ENCODE measurements at places on chromosomes 3 and 15.

GRCh38 chr3:117734496-117734895, 1024.9 kb downstream of the TUSC7 start:
- peak; percentile 69 for DNase-seq

GRCh38 chr15:39118510-39118909, 462.4 kb upstream of the THBS1 start:
- DNase-seq: no peak

GRCh38 chr15:68502398-68502901, 70.5 kb upstream of the ITGA11 start:
- DNase-seq: no peak

GRCh38 chr15:53565721-53566120, 193.7 kb downstream of the WDR72 start:
- DNase-seq: no peak

- no peak for DNase-seq
These were observed 6.7 kb downstream of the ISLR start for GRCh38 chr15:74179983-74180880.

GRCh38 chr3:72641684-72642083, 206.6 kb downstream of the SHQ1 start:
- DNase-seq: no peak

- no peak for DNase-seq
These were observed 22.8 kb upstream of the SSR3 start for GRCh38 chr3:156577736-156578135.

GRCh38 chr15:89633585-89633984, 21.7 kb downstream of the KIF7 start:
- DNase-seq: no peak

- peak; percentile 97 for DNase-seq
These were observed 37.4 kb downstream of the FRMD5 start for GRCh38 chr15:44157679-44158078.

DNA sequence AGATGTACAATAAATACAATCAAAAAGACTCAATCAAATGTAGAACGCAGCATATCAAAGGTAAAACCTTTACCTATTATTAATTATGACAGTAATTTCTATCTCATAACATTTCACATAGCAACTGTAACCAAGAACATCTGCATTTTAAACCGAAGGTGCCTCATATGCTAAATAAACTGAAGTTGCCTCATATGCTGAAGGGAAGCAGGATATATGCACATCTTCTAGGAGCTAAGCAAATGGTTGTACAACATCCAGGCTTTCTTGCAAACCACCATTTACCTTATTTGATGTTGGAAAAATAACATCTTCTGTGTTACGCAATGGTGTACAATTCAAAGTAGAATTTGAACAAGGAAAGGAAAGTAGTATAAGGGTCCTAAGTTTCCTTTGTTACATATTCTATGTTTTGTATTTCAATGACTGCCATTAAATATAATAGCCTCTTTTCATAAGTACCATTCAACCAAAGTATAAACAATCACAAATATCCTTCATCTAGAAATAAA, 145.9 kb downstream of the SATB1 start:
- no peak for DNase-seq

DNA sequence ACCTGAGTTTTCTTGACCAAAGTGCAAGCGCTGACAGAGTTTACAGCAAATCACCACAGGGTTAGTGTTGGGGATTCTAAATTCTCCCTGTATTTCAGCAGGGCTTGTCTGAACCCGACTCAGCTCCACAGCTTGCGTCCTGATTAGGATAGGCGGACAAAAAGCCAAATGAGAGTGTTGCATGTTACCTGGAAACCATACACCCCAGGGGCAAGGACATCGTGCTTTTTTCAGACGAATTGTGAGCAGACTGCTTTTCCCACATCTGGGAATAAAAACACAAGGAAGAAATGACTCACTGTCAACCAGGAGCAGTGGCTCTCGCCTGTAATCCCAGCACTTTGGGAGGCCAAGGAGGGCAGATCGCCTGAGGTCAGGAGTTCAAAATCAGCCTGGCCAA, 3.0 kb downstream of the DZIP1L start:
- DNase-seq: peak; percentile 90

- DNase-seq: no peak
These were observed 72.0 kb upstream of the CD96 start for GRCh38 chr3:111470032-111470431.

GRCh38 chr3:32257641-32258438, 19.4 kb downstream of the CMTM8 start:
- no peak for DNase-seq

- no peak for DNase-seq
These were observed 8.7 kb upstream of the NIT2 start for GRCh38 chr3:100325827-100326226.

GRCh38 chr3:39814007-39814406, 4.6 kb downstream of the MYRIP start:
- peak; percentile 60 for DNase-seq

DNA sequence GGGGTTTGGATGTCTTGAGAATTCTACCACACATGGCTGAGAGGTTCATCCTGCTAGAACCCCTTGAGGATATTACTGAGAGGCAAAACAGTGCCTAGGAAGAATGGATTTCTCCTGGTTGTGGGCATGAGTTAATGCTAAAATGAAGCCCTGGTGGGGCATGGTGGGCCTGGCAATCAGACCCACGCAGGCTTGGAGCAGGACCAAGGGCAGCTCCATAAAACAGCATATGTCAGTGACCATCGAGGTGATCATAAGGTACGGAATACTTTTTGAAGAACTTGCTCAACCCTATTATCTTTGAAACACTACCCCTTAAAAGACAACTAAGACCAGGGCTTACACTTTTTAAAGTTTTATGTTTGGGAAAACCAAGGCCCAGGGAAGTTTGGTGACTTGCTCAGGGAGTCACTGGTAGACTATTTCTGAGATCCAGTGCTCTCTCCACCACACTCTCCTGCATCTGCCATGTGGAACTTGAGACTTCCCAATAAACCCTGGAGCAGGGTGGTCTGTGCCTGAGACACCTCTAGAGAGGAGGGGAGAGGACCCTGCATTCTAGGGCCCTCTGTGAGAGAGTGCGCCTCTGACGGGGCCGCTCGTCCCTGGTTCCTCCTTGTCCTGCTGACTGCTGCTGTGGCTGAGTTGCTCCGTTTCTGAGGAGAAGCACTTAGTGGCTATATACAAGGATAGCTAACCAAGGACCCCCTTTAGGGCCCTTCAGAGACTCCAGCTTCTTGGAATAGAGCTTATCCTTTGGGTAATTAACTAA, 28.0 kb upstream of the TIMP4 start:
- no peak for DNase-seq

DNA sequence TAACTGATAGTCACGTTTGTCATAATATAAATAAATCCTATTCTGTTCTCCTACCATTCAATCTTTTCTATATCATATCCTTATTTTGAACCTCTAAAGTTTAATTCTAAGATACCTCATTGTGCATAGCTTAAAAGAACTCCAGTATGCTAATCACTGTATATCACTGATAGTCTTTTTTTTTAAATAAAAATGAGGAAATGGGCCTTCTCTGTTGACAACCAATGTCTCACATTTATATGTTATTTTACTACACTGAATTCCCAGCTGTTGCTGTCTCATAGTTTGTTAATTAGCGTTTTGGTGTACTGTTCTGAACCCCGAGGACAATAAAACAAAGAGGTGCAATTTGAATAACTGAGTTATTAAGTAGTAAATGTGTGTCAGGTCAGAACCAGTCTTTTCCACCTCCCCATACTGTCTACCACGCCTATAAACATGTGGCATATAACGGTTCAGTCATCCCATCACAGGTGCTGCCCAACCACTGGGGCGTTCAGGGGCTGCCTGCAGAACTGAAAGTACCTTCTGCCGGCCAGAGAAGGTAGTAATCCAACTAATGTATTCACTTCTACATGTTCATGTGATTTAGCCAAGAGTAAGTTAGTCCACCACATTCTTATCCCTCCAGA, 14.9 kb downstream of the CBLB start:
- DNase-seq: peak; percentile 56

- no peak for DNase-seq
These were observed 41.3 kb upstream of the ZBED2 start for GRCh38 chr3:111636366-111636885.

DNA sequence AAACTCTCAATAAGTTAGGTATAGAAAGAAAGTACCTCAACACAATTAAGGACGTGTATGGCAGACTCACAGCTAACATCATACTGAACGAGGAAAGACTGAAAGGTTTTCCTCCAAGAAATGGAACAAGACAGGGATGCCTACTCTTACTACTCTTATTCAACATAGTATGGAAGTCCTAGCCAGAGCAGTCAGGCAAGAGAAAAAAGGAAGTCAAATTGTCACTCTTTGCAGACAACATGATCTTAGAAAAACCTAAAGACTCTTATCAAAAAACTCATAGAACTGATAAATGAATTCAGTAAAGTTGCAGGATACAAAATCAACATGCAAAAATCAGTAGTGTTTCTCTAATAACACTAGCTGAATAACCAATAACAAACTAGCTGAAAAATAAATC, 96.0 kb downstream of the C3orf70 start:
- no peak for DNase-seq

DNA sequence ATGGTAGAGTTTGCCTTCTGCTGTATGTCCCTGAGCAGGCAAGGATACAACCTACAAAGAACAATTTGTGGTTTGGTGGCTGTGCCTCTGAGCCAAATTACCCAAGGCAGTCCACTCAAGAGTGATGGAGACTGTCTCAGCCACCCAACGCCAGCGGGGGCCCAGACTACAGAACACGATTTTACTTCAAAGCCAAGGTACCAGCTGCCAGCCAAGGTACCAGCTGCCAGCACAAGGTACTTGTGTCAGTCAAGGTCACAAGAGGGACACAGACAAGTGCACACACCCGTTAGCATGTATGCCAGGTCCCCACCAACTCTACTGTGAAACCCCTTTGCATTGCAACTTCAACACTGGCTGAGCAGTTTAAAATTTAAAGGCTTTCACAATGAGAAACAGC, 23.5 kb downstream of the COLQ start:
- no peak for DNase-seq

- peak; percentile 88 for DNase-seq
These were observed 18.5 kb downstream of the C3orf85 start for GRCh38 chr3:109154979-109155378.

GRCh38 chr15:67920524-67921240, 80.8 kb upstream of the RNU6-1 start:
- no peak for DNase-seq

DNA sequence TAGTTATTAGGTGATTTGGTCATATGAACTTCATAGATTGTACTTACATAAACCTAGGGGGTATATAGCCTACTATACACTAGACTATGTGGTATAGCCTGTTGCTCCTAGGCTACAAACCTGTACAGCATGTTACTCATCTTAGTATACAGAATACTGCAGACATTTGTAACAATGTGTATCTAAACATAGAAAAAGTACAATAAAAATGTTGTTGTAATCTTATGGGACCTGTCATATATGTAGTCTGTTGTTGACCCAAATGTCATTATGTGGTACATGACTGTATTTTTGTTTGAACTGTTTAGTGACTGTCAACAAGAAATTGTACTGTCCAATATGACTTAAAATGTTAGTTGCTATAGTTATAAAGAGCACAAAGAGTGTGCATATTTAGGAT, 69.8 kb downstream of the TCF12 start:
- DNase-seq: no peak

GRCh38 chr3:4986782-4987537, 7.7 kb downstream of the BHLHE40 start:
- DNase-seq: peak; percentile 95

DNA sequence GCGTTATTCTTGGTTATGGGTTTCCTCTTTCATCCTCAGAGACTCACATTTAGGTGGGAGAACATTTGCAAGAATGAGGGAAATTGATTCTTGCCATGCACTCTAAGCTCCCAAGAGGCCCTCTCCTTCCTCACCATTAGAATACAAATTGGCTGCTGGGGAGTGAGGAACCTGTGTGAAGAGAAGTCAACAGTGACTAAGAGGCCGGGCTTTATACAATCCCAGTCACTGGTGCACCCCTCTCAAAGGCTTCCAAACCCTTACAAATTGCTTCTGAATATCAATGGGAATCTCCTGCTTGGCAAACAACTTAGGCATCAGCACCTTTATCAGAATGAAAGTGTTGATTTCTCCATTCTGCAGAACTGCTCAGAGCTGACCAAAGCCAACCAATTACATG, 16.5 kb upstream of the RGMA start:
- DNase-seq: no peak

GRCh38 chr15:83092309-83092976, 15.0 kb upstream of the TM6SF1 start:
- DNase-seq: no peak

DNA sequence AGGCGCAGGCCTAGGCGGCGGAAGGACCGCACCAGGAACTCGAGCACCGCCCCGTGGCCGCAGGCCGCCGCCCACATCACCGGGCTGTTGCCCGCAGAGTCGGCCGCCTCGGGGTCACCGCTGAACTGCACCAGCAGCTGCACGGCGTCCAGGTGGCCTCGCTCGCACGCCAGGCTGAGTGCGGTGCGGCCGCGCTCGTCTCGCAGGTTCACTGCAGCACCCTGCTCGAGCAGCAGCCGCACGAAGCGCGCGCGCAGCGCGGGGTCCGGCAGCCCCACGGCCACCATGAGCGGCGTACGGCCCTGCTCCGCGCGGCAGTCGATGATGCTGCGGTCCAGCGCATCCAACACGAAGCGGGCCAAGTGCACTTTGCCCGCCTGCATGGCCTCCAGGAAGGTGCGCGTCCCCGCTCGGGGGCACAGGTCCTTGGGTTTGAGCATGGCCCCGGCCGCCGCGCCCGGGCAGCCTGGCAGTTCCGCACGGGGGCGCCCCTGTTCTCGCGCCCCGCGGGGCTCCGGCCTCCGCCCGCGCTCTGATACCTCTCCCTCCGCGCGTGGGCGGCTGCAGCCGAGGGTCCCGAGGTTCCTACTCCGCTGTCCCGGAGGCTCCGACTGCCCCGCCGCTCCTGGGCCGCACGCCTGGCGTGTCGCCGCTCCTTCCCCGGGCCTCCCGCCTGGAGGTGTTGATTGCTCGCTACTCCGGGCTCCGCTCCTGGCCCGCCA, 556 bp downstream of the ANKRD63 start:
- DNase-seq: no peak

DNA sequence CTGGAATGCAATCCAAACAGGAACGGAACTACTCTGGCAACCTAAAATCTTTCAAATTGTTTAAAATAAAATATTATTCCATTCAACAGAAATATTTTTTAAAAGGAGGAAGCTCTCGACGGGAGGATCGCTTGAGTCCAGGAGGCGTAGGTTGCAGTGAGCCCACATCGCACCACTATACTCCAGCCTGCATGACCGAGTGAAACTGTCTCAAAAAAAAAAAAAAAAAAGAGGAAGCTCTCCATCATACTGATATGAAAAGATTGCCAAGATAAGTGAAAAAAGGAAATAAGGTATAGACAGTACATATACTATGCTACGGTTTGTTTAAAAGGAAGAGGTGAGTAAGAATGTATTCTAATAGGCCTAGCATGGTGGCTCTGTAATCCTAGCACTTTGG, 3.6 kb downstream of the RAD18 start:
- no peak for DNase-seq

All from renal cortical epithelial cell (primary cell).